ENCODE measurements at places on chromosomes 7 and 10.

- DNase-seq: no peak
Observed at GRCh38 chr10:6739530-6740174, 159.6 kb upstream of the PRKCQ start.

DNA sequence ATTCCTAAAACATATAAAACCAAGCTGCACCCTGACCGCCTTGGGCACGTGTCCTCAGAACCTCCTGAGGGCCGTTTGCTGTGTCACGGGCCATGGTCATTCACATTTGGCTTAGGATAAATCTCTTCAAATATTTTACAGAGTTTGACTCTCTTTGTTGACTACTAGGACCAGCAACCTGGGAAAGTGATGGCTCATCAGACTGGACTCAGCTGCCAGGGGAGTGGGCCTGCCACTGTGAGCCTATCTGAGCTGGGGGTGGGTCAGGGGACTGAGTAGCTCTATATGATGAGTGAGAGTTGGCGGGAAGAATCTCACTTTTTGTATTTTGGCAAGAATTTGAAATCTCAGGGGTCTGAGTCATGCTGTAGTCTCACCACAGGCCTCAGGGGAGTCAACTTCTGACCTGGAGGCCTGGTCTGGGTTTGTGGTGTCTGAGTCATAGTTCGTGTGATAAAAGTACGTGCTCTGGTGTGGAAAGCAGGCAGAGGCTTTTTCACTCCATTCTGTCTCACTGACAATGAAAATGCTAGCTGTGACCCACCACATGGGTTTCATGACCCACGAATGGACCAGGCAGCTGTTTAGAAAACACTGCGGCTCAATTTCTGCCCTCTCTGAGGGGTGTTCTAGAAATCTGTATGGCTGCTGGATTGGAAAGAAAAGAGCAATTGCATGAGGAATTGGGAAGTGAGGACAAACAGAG lies 4.2 kb upstream of the UPP1 start:
- peak; percentile 92 for DNase-seq

- no peak for DNase-seq
Observed at GRCh38 chr10:71262027-71262426, 49.7 kb downstream of the UNC5B start.

DNA sequence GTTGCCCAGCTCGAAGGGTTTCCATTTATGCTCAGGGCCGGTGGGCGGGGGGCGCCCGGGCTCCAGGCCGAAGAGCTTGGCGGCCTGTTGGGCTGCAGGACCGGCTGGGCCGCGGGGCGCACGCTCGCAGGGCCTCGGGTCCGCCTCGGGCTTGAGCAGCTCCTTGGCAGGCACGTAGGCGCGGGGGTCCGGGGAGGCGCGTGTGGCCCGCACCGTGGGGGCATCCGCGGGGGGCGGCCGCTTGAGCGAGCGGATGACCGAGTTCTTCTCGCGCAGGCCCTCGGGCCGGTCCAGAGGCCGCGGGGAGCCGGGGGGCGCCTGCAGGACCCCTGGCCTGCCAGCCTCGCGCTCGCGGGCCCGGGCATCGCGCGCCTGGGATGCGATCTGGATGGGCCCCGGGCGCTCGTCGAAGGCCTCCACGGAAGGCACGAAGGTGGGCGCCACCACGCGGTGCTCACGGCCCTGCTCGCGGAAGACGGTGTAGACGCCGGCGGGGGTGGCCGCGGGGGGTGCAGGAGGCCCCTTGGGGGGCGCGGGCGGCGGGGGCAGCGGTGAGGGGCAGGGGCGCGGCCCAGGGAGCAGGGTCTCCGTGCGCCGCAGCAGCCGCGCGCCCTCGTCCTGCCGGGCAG lies 35.2 kb downstream of the TNRC18 start:
- DNase-seq: no peak

DNA sequence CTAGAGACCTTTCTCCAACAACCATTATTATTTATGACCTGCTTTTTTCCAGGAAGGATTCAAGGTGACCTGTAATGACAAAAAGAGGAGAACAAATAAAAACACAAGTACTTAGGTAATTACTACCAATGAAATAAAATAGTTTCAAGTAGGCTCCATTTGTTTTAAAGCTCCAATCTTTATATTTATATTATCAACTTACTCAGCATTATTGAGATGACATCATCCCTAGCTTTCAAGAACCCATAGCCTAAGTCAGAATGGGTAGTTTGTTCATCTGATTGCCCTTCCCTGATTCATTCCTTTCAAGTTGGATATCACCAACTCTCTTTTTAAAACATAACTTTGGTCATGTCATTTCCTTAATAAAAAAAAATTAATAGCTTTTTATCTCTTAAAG lies 131.5 kb downstream of the GRM3 start:
- DNase-seq: no peak

DNA sequence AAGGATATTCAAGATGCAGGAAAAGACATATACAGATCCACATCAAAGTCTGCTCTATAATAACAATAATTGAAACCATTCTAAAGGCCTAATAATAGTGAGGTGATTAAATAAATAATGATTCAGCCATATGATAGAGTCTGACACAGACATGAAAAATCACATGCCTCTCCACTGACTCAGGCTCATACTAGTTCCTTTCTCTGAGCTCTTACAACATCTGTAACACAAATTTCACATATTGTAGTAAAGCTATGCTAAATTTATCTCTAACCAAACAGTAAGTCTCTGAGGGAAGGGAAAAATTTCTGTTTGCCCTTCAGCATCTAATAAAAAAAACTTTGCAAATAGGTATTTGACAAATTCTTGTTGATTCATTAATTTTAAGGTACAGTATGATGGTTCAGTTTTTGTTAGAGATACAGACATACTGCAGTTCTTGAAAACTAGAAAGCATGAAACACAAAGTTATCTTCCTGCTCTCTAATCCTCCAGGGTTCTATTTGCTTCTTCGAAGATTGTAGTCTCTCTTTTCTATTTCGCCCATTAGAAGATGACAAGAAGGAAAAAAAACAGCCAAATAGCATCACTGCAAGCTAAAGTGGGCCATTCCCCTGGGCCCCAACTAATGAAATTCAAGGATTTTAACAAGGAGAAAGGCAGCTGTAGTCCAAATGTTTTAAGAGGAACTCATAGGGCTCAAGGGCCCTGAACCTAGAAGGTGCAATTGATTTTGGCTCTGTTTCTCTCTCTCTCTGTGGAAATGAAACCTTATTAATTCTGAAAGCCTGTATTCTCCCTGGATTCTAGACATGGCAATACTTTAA lies 53.9 kb downstream of the CUBN start:
- peak; percentile 23 for DNase-seq

- no peak for DNase-seq
Observed at GRCh38 chr7:151366880-151367222, 25.2 kb downstream of the NUB1 start.

GRCh38 chr10:45557275-45557905 lies 115.2 kb downstream of the ZFAND4 start:
- peak; percentile 93 for DNase-seq

DNA sequence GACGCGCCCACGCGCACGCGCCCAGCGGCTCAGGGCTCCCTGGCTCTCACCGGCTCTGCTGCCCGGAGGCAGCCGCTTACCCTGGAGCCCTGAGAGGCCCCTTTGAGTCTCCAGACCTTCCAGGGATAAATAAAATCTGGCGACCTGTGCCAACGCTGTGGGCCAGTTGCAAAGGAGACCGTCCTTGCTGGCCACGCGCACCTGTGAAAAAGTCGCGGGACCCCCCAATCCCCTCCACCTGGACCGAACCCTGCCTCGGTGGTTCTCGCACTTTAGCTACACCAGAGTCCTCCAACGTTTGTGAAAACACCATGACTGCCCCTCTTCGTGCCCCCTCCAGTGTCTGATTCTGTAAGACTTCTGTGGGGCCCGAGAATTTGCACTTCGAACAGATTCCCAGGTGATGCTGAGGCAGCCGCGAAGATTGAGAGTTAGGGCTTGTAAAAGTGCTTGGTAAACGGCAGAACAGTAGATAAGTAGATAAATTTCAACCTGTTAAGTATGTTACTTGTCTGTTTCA lies 102.4 kb upstream of the SVIL start:
- DNase-seq: no peak

DNA sequence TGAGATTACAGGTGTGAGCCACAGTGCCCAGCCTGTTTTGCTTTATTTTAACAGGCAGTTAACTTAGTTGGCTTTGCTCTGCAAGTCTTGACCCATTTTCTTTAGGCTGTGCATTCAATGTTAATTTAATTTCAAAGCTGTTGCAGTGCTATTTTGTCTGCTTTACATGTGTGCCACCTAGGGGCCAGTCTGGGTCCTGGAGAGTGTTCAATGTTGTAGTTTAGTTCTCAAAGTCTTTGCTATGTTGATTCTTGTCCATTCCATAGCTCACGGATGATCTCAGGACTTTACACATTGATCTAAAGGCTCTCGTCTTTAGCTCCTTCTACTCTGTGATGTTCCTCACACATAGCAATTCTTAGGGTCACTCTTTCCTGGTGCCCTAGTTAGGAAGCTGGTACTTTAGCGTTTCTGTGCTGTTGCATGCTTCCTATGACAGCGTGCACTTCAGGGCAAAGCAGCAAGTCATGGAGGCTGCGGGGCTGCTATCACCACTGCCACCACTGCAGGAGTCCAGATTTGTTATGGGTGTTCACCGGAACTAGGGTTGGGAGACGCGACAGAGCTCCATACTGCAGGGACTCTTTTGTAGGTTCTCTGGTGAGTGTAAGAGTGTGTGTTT lies 16.4 kb upstream of the ABCA13 start:
- peak; percentile 53 for DNase-seq

- peak; percentile 67 for DNase-seq
Observed at GRCh38 chr10:6918305-6918704, 338.2 kb upstream of the PRKCQ start.

DNA sequence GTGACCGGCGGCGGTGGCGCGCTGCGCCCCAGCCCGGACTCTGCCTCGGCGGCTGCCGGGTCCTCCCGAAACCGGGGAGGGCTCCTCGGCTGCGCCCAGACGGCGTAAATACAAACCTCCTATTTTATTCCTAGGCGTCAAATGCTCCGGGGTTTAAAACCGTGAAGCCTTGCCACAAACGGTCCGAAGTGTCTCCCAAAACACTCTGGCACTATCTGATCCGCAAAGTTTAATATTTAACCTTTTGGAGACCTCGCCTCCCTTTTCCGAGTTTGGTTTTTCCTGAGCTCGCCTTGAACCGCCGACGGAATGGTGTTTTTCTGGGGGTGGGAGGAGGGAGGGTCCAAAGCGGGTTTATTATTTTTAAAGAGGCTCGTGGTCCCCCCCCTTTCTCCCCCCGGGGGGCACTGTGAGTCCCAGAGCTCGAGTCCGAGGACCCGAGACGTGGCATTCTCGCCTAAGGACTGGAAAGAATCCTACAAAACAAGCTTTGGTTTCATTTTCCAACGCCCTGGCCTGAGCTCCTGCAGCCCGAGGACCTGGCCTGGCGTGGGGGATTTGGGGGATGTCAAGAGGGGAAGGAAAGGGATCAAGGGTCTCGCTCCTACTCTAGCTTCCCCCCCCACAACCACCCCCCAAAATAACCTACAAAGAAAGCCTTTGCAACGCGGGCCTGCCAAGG lies 1.8 kb downstream of the TNRC18 start:
- peak; percentile 81 for DNase-seq

- no peak for DNase-seq
Observed at GRCh38 chr10:130809181-130809580, 502.3 kb downstream of the TCERG1L start.

DNA sequence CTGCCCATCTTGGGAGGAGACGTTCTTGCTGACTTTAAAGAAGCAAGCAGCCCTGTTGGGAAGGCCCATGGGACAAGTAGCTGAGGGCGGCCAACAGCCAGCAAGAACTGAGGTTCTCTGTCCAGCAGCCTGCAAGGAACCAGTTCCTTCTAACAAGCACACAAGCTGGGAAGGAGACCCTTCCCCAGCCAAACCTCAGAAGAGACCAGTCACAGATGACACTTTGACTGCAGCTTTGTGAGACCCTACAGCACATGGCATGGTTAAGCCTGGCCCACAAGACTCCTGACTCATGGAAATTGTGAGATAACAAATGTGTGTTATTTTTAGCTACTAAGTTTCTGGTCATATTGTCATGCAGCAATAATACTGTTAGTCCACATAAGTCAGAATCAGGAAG lies 99.9 kb downstream of the PRLHR start:
- peak; percentile 10 for DNase-seq

- no peak for DNase-seq
Observed at GRCh38 chr7:46054272-46054671, 133.2 kb upstream of the IGFBP3 start.
